Cerebellar cortex (tissue), 1 donor: ENCODE measurements at places on chromosomes 3 and 15.

- no peak for DNase-seq
These were observed 312.0 kb upstream of the RASGRP1 start for GRCh38 chr15:38876621-38877020.

- no peak for DNase-seq
These were observed 51.3 kb downstream of the TPRG1 start for GRCh38 chr3:189222927-189223636.

GRCh38 chr3:149382101-149382467 is 4.6 kb upstream of the TM4SF1 start:
- DNase-seq, result no peak

DNA sequence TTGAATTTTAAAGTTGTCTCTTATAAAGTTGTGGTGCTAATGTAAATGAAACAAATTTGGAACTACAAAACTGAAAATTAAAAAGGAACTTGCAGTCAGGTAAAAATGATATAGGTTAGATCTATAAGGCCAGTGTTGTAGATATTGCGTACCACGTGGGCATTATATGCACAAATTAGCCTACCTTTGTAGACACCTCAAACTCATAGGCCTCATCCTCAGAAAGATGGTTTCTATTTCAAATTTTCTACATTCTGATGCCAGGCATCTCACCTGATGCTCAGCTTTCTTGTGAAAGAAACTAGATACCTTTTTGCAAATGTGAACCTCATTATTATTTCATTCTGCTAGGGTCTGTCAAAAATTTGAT is 25.6 kb downstream of the TMEM207 start:
- DNase-seq, result no peak

DNA sequence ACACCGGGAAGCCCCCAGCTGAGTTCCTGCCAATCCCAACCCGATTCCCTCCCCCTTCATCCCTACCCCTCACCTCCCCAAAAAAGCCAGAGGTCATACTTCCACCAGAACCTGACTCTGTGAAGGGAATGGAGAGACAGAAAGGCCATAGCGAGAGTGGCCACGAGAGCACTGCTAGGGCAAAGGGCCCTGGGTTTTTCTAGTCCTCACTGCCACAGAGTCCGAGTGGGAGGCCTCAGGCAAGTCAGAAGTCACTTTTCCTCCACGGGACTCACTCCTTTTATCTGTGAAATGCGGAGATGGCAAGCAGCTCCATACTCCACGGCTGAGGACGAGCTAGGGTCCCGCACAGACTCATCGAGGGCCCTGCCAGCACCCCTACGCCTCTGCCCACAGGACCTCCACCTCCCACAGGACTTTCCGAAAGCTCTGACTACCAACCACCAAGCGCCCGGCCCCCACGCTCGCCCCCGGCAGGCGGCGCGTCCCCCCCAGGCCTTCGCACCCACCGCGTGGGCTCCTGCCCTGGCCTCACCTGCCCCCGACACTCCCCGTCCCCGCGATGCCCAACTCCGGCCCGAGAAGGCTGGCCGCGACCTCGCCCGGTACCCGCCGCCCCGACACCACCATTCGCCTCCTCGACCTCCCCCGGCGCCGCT is 792 bp downstream of the ATP13A3 start:
- DNase-seq, result peak; percentile 35

DNA sequence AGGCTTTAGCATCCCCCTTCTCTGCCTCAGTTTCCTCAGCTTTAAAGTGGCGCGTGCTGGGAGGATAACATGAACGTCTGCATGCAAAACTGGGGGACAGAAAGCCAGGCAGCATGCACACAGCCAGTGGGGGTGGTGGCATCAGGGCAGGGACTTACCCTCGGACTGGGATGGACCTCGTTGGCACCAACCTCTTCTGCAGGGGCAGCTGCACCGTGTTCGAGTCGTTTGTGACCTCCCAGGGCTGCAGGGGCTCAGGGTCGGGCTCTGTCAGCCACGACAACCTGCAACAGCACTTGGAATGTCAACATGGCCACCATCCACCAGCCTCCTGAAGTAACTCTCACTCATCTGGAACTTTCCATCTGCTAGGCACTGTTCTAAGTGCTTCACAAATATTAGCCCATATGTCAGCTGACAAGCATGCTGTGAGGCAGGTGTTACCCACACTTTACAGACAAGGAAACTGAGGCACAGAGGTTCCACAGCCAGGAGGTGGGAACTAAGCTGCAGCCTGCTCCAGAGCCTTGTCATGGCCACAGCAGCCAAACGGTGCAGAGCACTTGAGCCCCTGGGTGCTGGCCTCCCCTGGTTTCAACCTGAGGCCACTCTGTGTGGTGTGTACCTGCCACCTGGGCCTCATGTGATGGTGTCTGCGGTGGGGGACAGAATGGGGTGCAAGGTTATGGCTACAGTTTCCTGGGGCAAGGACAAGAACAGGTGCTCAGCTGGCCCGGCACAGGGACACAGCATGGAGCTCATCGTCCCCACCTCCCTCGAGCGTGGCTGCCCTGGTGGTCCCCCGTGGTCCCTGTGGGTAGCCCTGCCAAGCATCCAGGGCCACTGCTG is 6.7 kb downstream of the C3orf22 start:
- peak; percentile 25 for DNase-seq
